BJ (cell line): ENCODE measurements at places on chromosomes 6 and 20.
A peak's percentile ranks its signal among the peaks of the same experiment; 100 is the strongest.

GRCh38 chr6:149567194-149567586 lies 1.0 kb downstream of the GINM1 start:
- DNase-seq, result no peak

- DNase-seq, result no peak
Measured at GRCh38 chr20:10134176-10134575, 84.5 kb upstream of the SNAP25 start.

DNA sequence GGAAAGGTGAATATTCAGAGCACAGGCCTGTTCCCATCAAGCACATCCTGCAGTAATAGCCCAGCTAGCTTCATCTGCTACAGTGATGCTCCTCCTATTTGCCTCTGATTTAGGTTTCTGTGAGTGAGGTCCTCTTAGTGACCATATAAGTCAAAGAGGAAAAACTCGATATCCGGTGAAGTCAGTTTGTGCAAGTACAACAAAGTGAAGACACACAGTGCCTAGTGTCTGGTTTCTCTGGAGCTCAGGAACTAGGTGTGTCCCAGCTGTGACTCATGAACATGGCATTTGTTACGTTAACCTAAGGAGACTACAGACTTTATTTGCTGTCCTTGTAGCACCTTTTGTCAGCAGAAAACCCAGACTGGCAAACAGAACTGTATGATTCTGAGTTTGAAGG lies 33.9 kb downstream of the EDN1 start:
- DNase-seq, result peak; percentile 33

DNA sequence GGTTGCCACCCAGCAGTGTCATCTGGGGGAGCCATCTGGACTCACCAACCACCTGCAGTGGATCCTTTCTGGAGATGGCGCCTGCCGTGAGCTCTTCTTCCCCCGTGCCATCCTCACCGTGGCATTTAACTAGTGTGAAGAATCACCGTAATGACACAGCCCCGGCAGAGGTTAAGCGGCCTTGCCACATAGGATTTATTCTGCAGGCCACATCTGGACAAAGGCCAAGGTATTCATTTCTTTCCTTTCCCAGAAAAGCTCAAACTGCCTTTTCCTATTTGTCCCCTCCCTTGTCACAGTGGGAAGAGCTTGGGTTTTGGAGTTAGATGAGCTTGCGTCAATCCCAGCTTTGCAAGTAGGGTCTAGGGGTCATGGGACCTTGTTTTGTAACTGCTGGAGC lies 88.4 kb downstream of the PXDC1 start:
- DNase-seq, result no peak

DNA sequence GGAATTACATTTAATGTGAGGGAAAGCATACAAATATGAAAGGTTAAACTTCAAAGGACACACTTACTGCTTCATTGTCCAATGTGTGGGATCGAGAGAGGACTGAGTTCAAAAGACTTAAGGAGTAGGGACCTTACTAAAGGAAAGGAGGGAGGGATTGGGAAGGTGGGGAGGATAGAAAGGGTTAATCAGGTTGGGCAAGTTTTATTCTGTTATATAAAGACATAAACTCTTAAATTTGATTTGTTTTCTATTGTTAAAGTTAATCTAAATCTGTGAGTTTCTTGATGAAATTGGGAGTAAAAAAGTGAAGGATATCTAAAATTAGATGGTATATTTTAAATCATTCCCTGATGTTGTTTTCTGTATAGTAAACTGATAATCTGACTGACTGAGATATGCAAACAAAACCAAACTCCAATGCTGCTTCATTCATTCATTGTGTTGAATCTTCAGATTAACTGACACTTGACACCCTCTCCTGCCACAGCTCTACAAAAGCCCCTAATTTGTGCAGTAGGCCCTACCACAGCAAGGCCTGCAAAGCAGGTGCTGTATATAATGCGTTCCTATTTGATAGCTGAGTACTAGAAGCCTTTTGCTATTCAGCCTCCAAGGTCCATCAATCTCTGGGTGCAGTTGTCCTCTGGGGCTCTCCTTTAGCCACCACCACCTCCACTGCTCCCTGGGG lies 1.3 kb upstream of the UBE2J1 start:
- DNase-seq, result no peak

GRCh38 chr6:104986625-104987024 lies 29.7 kb downstream of the LIN28B start:
- no peak for DNase-seq

GRCh38 chr6:134964451-134965203 lies 14.7 kb upstream of the ALDH8A1 start:
- no peak for DNase-seq

DNA sequence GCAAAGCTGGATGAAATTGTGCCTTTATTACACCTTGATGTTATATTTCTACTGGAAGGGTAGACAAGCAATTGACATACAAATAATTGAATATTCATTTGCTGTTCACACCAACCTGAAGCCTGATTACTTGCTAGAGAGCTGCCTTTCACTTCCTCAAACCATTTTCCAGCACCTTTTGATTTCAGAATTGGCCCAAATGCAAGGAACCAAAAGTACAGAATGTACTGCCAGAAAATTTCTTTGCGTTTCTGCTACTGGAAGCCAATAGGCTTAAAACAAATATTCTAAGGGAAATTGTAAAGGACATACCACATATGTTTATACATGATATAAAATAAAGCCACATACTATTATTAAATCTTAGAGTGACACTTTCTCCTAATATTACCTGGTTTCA lies 94.5 kb downstream of the RFPL4B start:
- no peak for DNase-seq

DNA sequence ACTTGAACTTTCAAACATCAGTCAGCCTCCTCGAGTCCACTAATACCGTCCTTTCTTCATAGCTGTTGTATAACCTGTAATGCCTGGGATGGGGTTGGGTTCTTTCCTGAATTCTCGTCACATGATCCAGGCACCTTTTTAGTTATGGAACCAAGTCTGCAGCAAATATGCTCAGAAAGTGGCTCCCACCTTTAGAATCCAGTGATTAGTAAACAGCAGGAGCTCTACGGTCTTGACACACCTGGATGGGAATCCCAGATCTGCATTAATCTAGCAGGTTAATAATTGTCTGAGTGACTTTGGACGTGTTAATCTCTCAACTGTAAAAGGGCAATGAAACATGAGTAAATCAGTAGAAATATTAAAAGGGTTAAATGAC lies 729 bp upstream of the ZHX3 start:
- DNase-seq, result no peak
